ENCODE measurements at places on chromosomes 3 and 15.

DNA sequence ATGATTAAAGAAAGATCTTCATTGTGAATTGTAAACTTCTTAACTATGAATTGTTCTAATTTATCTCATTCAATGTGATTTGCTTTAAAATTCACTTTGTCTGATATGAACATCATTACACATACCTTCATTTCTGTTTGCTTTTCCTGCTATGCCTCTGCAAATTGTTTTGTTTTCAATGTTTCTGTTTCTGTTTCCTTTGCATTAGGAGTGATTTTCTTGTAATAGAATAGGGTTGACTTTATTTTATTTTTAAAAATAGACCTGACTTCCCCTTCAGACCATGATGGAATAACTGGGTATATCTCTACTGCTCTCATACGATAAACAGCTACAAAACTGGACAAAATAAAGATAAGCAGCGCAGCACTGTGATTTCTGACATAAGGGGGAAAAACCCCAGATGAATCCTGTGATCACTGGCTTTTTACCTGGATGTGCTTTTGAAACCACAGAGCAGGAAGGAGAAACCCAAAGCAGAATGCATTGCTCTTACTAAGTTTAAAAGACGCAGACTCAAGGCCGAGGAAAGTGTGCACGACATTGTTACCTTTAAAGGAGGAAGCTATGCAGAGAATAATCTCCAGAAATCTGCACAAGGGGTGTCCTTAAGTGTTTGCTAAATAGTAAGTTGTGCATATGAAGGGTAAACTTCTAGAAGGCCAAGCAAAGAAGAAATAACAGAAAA is 420.2 kb downstream of the TBC1D5 start:
- DNase-seq: no peak

- no peak for DNase-seq
Measured at GRCh38 chr3:6022621-6023020, 835.1 kb downstream of the EDEM1 start.

DNA sequence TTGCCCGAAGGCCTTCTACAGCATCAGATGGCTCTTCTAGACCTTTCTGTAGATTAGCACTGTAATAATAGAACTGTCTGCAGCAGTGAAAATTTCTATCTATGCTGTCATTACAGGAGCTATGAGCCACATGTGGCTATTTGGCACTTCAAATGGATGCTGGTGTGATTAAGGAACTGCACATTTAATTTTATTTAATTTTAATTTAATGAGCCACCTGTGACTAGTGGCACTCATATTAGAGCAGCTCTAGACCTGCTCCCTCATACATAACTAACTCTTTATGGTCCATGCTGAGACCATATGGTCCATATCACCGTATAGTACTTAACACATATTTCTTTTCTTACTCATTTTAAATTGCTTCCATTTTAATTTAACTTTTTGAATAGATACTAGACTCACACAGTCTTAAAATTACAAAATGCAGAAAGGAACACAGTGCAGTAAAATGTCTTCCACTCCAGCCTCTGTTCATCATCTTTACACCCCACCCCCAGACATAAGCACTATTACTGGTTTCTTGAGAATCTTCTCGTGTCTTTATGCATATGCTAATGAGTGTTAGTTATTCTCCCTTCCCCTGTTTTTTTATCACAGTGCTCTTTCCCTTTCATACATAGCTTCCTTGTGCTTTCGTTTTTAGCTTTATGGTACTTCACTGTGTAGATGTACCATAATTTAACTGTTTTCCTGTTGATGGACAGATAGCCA is 9.6 kb downstream of the LSM3 start:
- DNase-seq: no peak

DNA sequence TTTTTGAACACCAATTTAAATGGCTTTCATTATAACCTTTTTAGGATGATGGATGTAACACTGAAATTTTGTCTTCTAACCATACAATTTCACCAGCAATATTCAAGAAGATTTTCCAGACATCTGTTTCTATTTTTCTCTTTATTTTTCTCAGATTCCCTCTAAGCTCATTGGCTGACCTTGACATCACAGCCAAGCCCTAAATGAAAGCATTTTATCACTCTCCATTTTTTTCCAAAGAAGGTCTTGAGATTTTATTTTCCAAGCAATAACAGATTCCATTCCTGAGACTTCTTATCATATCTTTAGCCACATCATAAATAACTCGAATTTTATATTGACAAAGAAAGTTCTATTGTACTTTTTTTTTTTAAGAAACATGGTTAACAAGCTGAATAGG is 392.6 kb upstream of the THBS1 start:
- DNase-seq: no peak

- DNase-seq: no peak
Measured at GRCh38 chr3:69674752-69675151, 64.5 kb upstream of the MITF start.

- no peak for DNase-seq
Measured at GRCh38 chr3:10470120-10471053, 35.0 kb downstream of the ATP2B2 start.

- DNase-seq: no peak
Measured at GRCh38 chr15:65833501-65834205, 35.6 kb upstream of the RAB11A start.

GRCh38 chr3:27345959-27346865 is 23.0 kb downstream of the NEK10 start:
- DNase-seq: no peak

DNA sequence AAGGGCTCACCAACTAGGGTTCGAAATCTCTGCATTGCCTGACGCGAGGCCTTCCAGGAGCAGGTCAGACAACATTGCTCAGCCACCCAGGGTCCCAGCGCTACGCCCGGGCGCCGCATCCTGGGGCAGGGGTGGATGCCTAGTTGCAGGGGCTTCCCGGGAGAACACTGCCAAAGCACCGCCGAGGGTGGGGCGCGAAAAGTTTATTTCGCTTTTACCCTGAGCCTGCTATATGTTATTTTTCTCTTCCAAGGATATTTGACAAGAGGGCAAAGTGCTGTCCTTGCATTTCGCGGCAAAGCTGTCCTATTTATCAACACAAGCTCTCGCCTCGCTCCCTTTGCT is 549 bp upstream of the SOX14 start:
- DNase-seq: no peak

DNA sequence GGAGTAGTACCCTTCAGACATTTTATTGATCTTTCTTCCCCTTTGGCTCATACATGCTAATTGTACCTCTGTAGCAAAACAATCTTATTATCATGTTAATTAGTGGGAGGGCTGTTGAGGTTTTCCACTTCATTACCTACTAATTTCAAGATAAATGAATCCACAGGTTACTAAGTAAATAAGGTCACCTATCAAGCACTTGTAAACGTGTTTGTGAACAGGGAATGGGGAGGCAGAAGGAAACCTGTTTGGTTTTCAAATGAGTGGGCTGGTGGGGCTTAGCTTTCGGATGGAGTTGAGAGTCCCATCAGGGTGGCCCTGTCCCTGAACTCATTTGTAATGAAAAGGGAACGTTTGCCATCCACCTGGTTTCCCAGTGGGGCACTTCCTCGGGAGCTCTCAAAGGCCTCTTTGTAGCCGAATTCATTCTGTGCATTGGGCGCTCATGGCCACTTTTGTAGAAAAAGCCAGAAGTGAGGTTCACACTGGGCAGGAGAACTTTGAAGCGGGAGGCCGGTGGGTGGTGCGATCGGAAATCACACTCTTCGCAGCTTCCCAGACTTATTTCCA is 419.8 kb upstream of the NR2F2 start:
- no peak for DNase-seq

DNA sequence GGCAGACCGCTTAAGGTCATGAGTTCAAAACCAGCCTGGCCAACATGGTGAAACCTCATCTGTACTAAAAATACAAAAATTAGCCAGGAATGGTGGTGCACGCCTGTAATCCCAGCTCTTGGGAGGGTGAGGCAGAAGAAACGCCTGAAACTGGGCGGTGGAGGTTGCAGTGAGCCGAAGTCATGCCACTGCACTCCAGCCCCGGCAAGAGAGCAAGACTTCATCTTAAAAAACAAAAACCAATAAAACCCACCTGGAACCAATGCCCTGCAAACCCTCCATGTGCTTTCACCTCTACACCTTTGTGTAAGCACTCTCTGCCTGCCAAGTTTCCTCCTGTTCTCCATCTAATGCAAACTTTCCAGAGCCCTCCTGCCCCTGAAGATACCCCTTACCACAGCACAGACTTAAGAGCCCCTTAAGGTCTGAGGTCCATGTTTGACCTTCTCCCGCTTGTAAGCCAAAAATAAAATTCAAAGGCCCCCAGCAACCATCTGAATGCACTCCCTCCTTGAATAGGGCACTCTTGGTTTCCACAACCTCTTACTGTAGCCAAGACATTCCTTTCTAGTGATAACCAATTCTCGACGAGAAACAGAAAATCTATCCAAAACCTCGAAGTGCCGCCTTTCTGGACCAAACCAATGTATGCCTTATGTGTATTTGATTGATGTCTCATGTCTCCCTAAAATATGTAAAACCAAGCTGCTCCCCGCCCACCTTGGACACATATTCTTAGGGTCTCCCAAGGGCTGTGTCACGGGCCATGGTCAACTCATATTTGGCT is 3.0 kb downstream of the RPL32 start:
- DNase-seq: no peak

- DNase-seq: no peak
Measured at GRCh38 chr3:104916971-104917370, 449.7 kb upstream of the ALCAM start.

DNA sequence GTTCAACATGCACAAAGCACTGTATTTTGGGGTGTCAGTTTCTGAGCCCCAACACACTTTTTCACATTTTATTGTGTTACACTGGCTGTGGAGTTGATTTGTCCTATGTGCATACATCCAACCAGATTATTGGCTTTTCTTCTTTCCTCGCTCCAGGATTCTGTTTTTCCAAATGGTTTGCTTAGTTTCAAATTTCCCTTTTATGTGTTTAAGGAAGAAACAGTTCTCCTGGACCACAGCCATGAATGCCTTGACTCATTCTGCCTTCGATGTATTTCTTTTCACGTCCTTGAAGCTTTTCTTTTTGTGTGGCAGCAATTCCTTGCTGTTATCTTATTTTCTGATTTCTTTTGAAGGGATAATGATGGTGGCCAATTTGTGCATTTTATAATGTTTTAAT is 53.8 kb downstream of the CACNA2D3 start:
- no peak for DNase-seq

DNA sequence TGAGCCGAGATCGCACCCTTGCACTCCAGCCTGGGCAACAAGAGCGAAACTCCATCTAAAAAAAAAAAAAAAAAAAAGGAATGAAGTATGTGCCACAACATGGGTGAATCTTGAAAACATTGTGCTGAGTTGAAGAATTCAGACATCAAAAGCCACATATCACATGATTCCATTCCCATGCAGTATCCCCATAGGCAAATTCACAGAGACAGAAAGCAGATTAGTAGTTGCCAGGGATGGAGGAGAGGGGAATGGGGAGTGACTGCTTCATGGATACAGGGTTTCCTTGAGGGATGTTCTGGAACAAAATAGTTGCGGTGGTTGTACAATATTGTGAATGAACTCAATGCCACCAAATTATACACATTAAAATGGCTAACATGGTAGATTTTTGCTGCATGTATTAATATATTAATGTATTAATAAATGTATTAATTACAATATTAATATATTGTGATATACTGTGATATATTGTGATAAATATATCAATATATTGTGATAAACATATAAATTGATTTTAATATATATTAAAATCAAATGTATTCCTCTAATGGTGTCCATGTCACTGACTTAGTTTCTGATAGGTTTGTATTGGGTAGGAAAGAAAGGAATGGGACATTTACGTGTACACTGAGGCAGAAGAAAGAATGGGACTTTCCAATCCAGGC is 34.9 kb downstream of the SMAD3 start:
- no peak for DNase-seq

- no peak for DNase-seq
Measured at GRCh38 chr3:60434950-60435349, 816.3 kb downstream of the FHIT start.

DNA sequence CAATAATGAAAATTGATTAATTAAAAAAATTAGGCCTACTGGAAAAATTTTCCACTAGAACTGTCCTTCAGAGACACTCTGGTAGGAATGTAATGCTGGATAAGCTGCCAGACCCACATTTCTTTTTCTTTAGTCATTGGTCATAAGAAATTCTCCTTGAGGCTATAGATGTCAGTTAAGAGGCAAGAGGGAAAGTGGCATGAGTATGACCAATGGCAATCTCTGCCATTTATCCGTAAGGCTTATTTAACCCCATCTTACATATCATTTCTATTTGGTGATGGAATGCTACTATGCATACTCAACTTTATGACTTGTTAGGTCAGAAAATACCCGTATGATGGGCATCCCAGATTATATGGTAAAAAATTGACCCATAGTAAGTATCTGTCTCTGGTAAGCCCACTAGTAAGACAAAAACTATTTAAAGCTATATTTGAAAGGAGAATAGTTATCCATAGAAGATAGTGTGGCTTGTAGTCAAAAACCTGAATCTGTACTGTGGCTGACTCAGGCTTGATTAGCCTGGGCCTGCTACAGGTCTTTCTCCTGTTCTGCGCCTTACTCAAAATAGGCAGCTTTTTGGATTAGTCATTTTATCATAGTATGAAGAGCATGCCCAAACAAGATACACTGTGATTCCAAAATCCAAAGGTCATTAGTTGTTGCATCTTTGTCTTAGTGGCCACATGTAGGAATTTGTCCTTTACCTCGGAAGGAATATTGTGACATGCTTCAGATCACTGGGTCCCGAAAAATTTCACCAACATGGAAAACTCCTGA is 314.7 kb downstream of the PYDC2 start:
- no peak for DNase-seq

DNA sequence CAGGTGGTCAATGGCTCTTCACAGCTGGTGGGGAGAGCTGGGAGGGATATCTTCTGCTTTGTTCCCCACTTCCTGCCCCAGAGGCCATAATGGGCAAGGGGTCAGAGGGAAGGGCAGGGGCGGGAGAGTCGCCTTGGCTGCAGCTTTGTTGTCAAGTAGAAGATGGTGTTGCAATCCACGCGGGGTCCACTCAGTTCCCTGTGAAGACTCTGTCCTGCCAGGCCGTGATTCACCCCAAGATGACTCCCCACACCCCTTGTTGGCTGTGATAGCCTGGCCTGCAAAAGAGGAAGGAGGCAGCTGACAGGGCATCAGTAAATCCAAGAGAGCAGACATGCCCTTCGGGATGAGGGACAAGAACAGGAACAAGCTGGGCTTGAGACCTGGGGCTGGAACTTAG is 6.9 kb downstream of the GALNT15 start:
- no peak for DNase-seq

DNA sequence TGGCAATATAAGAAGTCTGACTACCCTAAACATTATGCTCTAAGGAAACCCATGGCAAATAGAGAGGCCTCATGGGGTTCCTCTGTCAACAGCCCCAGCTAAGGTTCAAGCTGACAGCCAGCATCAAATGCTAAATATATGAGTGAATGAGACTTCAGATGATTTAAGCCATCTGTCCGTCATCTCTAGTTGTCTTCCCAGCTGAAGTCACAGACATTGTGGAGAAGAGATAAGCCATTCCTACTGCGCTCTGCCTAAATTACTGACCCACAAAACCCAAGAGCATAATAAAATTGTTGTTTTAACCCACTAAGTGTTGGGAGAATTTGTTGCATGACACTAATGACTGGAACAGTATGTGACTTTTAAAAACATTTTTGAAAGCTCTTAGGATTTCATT is 87.3 kb upstream of the IGSF10 start:
- no peak for DNase-seq

Measured in stimulated activated CD4-positive, alpha-beta T cell treated with anti-CD3 and anti-CD28 coated beads, TNF-alpha, amount 100 ng/mL, for 24 hours (primary cell).